ENCODE measurements at places on chromosomes 12 and 14. TPM values are rescaled to one million over a fixed set of nuclear protein-coding genes. Genes with fewer than 3 reads are reported as not detected.

The GLIPR1L1 gene
- not detected for total RNA-seq

- H3K4me1 ChIP-seq = no peaks in the 10 kb centered on the region
- H3K27me3 ChIP-seq = no peaks in the 10 kb centered on the region
- no peaks in the 10 kb centered on the region for H3K36me3 ChIP-seq
- H3K27ac ChIP-seq = no peak overlapping the region
- DNase-seq = no peak
Measured at GRCh38 chr12:106527356-106527755, 55.4 kb upstream of the RFX4 start.

GRCh38 chr12:52769946-52770345 lies 7.2 kb downstream of the KRT76 start:
- no peak overlapping the region for H3K4me3 ChIP-seq
- no peaks in the 10 kb centered on the region for H3K4me1 ChIP-seq
- H3K27ac ChIP-seq = no peak overlapping the region
- no peak for DNase-seq
- H3K27me3 ChIP-seq = peaks cover 65% of the 10 kb centered on the region

The KLRD1 gene
- 0.48 TPM for total RNA-seq

- DNase-seq = no peak
- no peaks in the 10 kb centered on the region for H3K4me1 ChIP-seq
- H3K27ac ChIP-seq = no peak overlapping the region
- H3K27me3 ChIP-seq = no peaks in the 10 kb centered on the region
- no peaks in the 10 kb centered on the region for H3K36me3 ChIP-seq
Measured at GRCh38 chr14:87076146-87076545, 916.8 kb downstream of the GALC start.

The TMCC3 gene
- 15.9 TPM for total RNA-seq

DNA sequence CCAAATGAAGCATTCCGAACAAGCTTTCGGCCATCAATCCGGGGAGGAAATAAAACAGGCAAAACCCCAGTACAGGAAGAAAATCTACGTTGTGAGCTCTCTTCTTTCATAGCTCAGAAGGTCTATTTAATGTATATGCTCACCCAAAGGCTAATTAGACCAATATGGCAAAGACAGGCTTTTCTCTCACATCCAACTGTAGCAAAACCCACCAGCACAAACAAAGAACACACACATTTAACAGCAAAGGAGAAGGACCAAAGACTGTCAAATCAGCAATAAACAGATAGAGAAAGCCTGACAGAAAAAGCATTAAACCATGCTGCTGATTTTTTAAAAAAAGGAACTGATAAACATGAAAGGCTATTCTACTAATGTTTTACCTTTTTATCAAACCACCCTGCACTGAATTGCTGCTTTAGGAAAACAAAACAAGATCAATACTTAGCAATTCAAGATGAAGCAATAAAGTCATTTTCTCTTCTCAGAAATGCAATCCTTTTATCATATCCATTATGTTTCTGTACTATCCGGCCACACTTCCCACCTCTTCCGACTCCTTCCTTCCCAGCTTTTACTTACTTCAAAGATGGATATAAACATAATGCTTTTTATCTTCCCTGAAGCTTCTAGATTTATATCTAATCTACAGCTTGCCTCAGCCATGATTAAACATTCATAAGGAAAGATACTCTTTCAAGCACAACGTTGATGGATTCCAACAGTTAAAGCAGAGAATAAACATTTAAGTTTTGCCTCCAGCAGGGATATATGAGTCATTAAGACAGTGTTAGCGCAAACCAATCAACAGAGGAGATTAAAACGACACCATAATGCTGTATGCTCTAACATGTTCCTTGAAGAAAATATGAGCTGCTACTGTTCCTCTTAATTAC lies 74.6 kb upstream of the BBS10 start:
- H3K27ac ChIP-seq = peak overlapping the region; percentile 25
- H3K4me3 ChIP-seq = peak overlapping the region; percentile 27
- no peak for DNase-seq
- H3K4me1 ChIP-seq = peaks cover 17% of the 10 kb centered on the region
- H3K36me3 ChIP-seq = peaks cover 15% of the 10 kb centered on the region
- H3K27me3 ChIP-seq = no peaks in the 10 kb centered on the region

Data from progenitor cell of endocrine pancreas (in vitro differentiated cells).